ENCODE measurements at places on chromosomes 7 and 10.

DNA sequence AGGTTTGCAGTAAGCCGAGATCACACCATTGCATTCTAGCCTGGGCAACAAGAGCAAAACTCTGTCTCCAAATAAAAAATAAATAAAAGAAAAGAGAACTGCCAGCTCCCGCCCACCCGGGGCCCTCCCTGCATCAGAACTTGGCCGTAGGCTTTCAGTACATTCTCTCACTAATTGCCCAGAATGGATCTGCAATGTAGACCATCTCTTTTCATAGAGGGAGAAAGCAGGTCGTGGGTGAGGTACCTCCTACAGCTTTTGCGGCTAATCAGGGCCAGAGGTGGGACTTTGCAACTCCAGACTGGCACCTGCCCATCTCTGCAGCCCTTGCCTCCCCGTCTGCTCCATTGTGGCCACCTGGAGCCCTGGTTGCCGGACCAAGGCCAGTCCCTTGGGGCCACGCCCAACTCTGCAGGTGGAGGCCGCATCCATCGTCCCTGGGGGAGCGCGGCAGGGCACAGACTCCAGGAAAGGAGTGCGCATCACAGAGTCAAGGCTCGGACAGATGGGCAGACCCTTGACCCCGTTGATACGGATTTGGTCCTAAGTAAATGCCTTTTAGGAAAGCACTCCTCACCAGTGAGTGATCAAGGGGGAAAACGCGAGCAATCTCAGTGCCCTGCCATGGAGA, 179.1 kb upstream of the SH2B2 start:
- no peak for DNase-seq

GRCh38 chr7:121140790-121141189, 152.3 kb downstream of the CPED1 start:
- no peak for DNase-seq

- DNase-seq: no peak
Observed at GRCh38 chr7:1646957-1647891, 22.9 kb upstream of the ELFN1 start.

DNA sequence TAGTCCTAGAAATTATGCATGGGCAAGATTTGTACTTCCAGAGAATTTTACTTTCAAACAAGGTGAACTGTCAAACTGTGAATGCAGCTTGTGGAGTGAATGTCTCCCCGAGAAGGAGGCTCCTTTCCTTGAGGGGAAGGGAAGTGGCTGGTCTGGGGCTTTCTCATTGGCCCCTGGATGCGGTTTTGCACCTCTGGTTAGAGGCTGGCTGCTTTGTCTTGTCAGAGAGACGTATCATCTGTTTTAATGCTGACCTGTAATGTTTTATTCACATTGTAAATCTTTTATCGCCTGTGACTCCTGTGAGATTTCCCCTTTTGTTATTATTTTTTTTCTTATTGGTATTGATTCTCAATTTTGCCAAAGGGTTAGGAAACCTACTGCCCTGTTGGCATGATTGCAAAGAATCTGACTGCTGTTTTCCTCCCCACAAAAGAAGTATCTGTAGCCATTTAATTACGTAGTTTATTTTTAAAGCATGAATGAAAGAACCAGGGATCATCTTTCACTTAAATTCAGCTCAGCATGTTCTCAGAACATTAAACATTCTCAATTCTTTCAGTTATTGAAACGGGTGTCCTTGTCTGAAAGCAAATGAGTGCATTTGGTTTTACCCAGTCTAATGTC, 238.3 kb upstream of the NFE2L3 start:
- DNase-seq: no peak

DNA sequence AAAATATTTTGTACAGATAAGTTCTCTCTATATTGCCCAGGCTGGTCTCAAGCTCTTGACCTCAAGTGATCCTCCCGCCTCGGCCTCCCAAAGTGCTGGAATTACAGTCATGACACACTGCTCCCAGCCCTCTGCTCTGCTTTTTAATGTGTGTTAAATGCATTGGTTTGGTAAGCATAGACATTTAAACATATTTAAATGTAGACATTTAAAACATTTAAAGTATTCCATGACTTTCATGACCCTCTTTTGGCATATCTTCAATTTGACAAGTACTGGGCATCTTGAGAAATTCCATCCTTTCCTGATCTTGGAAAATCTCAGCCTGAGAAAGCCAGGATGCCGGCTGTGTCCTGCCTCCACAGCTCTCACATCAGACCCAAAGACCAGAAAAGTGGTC, 5.2 kb upstream of the SAR1A start:
- DNase-seq: no peak

DNA sequence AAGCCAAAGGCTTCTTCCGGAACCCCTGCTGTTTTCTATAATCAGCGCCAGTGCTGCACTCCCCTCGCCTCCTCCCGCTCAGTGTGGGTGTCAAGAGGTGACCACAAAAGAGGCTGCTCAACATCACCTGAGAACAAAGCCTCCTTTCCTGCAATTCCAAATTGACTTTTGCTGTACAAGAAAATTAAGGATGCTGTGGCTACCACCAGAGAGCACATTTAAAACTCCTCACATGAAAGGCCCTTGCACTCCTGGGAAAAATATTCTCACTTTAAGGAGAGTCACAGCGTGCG, 96.4 kb downstream of the HIPK2 start:
- DNase-seq: no peak

DNA sequence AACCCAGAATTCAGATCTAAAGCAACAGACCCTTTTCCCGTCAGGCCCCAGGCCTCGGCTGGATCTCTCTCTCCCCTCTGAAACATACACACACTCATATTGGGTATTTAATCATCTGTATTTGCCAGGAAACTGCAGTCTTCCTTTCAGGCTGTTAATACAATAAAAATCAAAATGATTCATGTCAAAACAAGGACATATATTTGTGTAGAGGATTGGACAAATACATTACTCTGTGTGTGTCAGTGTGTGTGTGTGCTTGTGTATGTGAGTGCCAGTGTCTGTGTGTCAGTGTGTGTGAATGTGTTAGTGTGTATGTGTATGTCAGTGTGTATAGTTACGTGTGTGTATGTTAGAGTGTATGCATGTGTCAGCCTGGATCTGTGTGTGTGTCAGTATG, 90.8 kb downstream of the JCAD start:
- no peak for DNase-seq

- DNase-seq: no peak
Observed at GRCh38 chr10:21281765-21282484, 243.6 kb downstream of the SKIDA1 start.

DNA sequence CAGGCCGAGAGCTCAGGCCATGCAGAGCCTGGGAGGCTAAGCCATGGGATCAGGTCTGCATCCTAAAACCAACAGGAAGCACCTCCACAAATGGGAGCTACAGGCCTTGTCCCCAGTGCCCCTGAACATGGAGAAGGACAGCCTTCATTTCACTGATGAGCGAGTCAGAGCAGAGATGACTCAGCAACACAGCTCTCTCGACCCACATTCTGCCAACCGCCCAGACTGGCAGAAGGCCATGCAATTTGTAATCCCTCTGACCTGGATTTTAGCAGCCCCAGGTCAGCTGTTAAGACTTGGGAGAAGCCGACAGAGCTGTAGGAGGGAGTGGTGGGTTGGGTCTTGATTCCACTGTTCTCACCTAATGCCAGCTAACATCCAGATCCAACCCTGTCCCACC, 25.5 kb downstream of the VOPP1 start:
- DNase-seq: peak; percentile 75
